ENCODE measurements at places on chromosomes 3 and 15.

DNA sequence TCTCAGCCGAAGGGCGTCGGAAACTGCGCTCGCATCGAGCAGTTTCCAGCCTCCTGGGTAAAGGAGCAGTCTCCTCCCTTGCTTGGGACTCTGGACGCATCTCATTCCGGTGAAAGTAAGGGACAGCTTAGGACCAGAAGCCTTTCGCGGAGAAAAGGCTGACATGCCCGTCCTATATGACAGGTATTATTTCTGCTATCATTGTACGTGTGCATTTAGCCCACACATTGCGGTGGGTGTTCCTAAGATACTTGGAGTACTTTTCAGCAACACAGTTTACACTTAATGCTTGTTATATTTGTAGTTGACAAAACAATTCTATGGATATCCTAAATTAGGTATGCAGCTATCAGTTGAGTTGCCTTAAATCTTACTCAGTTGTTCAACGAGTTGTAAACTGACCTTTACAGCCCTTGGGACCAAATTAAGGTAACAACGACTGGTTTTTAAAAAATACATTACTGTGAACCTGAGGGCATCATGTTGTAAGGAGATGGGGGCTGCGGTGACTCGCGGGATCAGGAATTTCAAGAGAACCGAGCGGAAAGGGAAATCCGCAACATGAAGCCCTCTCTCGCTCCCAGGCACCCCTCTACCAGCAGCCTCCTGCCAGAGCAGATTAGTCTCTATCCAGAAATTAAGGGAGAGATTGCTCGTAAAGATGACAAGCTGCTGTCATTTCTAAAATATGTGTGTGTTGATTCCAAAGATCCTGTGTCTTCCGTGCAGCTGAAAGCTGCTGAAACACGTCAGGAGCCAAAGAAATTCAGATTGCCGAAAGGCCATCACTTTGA, 632 bp upstream of the COPS2 start:
- peak; percentile 63 for DNase-seq

DNA sequence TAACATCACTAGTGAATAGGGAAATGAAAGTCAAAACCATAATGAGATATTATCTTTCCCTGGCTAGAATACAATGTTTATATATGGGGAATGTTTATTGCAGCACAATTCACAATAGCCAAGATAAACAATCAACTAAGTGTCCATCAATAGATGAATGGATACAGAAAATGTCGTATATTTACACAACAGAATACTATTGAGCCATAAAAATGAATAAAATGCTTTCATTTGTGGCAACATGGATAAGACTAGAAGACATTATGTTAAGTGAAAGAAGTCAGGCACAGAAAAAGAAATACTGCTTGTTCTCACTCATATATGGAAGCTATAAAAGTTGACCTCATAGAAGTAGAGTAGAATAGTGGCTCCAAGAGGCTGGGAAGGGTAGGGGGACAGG, 65.2 kb downstream of the SLC9C1 start:
- DNase-seq, result no peak

DNA sequence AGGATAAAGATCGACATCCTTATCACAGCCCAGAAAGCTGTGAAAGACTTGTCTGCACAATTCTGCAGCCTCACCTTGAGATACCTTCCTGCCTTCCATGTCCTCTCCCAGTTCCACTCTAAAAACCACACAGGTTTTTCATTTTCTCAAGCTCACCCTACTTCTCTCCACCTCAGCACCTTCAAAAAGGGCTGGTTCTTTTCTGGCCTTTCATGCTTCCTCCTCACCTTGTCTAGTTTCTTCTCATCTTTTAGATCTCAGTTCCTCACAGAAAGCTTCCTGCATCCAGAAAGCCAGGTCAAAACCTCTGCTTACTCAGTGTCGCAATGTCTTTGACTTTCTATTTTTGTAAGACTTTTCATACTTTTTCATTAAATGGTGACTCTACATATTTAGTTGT, 140.2 kb upstream of the STT3B start:
- DNase-seq, result no peak

GRCh38 chr3:18308096-18308650, 117.0 kb downstream of the SATB1 start:
- no peak for DNase-seq

DNA sequence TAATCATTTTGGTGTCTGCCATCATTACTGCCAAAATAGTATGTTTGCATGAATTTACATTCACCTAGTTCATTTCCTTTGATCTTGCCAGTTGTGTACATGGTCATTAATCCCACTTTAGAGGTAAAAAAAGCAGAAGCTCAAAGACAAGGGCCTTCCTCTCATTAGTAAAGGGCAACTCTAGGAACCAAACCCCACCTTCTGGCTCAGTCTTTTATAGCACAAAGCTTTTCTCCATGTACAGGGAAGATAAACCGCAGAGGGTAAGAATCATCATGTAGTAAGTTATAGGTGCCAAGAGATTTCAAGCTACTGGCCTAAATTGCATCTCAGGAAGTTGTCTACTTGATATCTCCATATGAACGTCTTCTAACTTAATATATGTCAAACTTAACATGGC, 19.3 kb upstream of the SPG21 start:
- DNase-seq, result no peak

GRCh38 chr15:26838742-26839460, 28.0 kb upstream of the GABRA5 start:
- no peak for DNase-seq

DNA sequence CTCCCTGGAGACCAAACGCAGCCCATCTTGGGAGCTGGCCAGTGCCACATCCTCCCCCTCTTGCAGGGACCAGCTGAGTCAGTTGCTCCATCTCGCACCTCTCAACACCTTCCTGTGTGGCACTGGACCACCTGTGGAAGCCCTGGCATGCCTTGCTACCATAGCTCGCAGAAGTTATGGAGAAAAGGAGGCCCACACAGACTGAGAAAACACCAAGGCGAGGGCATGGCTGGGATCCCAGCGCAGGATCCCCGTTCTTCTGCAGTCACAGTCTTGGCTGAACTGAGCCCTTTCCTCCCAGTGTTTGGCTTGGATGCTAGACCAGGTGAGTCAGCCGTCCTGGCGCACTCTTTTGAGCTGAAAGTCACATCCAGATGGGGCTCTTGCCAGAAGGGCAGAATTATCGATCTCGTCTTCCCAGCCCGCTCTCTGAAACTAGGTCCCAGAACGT, 46.9 kb downstream of the CHRD start:
- no peak for DNase-seq

- DNase-seq, result peak; percentile 76
Measured at GRCh38 chr15:30650012-30650929, 24.3 kb downstream of the ARHGAP11B start.

GRCh38 chr3:31621314-31621713, 88.6 kb downstream of the STT3B start:
- peak; percentile 21 for DNase-seq

Measured in ELR (cell line).